Stimulated activated CD4-positive, alpha-beta T cell treated with anti-CD3 and anti-CD28 coated beads, TNF-alpha, amount 100 ng/mL, for 4 hours (primary cell): ENCODE measurements at places on chromosomes 1 and 21.

- DNase-seq, result no peak
Observed at GRCh38 chr21:45418301-45419071, 13.5 kb downstream of the COL18A1 start.

GRCh38 chr1:153612755-153613331 is at the start of gene S100A16:
TSS of gene S100A16 (minus strand) at chr1:153613137. CDS start at chr1:153608151, 4,986 bp downstream.
- DNase-seq, result no peak

- no peak for DNase-seq
Observed at GRCh38 chr1:111742938-111743549, 3.8 kb upstream of the INKA2 start.

DNA sequence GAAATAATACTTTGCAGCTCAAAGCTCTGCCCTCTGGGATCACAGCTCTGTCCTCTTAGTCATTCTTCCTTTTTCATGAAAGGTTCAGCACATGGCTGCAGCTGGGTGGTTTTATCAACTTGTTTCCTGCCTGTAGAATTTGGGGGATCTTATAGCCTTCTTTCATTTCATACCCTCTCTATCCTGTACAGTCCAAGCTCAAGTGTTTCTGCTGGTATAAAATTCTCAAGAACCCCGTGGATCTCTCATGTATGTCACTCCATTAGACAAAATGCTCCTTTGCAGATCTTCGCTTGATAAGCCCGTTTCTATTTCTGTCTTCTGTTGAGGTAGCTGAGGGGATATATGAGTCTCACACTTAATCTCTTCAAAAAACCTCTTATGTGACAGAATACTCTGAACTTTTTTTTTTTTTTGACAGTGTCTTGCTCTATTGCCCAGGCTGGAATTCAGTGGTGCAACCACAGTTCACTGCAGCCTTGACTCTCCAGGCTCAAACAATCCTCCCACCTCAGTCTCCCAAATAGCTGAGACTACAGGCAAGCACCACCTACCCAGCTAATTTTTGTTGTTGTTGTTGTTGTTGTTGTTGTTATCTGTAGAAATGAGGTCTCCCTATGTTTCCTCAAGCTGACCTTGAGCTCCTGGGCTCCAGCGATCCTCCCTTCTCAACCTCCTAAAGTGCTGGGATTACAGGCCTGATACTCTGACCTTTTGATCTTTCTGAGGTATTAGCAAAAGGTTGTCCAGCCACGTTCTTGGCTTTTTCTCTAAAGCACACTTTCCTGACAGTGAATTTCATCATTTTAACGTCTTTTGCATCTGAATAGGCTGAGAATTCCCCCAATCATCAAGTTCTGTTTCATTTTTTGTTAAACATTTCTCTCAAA is 24.6 kb upstream of the COL9A2 start:
- DNase-seq, result no peak

DNA sequence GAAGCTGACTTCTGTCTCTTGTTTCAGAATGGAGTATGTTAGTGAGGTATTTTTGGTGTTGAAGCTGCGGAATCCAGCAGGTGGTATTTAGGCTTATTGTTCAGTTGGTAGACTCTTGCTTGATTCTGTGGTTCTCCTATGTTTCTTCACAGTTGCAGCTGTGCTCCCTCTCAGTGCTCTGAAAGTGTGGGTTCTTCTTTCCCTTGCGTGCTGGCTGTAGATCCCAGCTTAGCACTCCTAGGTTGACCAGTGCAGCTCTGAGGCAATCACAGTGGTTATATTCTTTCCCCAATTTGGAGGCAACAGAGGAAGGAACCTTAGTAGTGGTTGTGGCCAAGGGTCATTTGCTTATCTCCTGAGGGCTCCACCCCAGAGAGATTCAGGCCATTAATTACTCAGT is 269.2 kb upstream of the NRIP1 start:
- DNase-seq, result no peak

DNA sequence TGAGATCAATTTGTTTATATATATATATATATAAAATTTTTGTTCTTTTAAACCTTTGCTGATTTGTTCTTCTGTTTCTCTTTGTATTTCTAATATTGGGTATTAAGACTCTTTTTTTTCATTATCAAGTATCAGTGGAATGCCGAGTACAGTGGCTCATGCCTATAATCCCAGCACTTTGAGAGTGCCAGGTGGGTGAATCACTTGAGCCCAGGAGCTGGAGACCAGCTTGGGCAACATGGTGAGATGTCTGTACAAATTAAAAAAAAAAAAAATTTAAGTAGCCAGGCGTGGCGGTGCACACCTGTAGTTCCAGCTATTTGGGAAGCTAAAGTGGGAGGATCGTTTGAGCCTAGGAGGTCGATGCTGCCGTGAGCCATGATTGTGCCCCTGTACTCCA is 67.1 kb downstream of the MAST2 start:
- no peak for DNase-seq

- no peak for DNase-seq
Observed at GRCh38 chr1:236020359-236021219, 44.3 kb downstream of the NID1 start.

DNA sequence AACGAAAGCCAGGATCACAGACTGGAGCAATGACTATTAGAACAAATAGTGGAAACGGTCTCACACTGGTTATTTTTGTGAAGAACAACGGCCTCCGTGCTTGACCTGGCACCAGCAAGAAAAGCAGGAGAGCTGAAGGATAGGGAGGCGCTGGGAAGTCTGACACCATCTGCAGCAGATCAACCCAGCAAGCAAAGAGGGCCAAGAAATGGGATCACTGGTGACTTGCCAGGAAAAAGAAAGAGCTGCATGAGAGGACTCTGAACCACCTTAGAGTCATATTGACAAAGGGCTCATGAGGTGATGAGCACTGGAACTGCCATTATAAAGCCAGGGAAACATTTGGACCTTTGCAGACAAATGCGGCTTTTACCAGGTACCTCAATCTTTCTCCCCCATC is 25.0 kb downstream of the MTOR start:
- no peak for DNase-seq

- DNase-seq, result no peak
Observed at GRCh38 chr1:198047913-198048312, 108.9 kb upstream of the NEK7 start.

DNA sequence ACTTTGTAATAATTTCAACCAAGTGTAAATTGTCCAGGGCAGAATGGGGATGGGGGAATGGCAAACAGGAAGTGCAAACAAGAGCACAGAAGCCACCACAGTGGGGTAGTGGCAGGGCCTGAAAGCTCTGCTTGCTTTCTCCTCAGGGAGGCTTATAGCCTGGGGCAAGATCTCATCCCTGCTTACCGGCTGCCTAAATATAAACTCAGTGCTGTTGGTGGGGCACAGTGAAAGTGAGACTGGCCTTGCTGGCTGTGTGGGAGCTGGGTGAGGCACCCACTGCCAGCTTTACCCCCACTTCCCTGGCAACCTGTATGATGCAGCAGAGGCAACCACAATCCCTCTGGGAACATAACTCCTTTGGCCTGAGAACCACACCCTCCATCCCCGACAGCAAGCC is 15.2 kb downstream of the STYXL2 start:
- no peak for DNase-seq
